SK-N-SH treated with all-trans-retinoic acid at 6 μM for 48 hours (cell line): ENCODE measurements at places on chromosomes 2 and 18.

DNA sequence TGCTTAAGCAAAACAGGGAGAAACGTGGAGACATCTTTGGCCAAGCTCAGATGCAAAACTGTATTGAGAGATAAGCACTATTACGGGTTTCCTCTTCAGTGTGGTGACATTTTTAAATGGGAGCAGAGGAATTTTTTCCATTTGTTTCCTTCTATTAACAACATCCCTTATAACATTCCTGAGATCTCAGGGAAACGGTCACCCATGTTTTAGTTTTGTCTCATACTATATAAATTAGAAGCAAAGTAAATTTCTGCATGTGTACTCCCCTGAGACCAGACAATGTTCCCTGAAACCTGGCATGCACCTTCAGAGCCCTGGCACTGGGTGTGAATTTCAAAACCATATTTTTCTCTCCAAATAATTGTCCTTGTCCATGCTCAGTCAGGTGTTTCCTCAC lies 57.6 kb upstream of the RNF152 start:
- no peak for ATAC-seq

DNA sequence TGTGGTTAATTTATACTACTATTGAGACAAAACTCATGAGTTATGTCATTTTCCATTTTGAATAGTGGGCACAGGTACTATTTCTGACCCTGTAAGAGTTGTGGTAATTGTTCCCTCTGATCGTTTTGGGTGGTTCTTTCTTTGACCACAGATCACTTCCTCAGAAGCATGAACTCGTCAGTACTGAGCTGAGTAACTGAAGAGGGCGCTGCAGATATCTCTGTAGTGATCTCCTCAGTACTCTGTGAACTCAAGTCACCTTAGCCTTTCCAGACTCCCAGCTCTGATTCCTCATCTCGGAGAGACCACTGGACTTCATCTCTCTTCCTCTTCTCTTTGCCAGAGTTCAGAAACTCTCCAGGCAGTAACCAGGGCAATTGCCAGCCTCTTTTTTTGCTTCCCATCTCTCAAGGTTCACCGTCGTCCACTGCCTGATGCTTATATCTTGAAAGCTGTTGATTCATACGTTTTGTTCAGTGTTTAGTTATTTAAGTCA lies 9.4 kb upstream of the IL1RL1 start:
- ATAC-seq: peak; percentile 56; the same call in 1 of the 3 replicates

- ATAC-seq: peak; percentile 53
Observed at GRCh38 chr2:152678808-152679207, 38.5 kb downstream of the PRPF40A start.

GRCh38 chr2:213161759-213162515 lies 10.5 kb upstream of the IKZF2 start:
- peak; percentile 72 for ATAC-seq

GRCh38 chr2:112644933-112645309 lies 818 bp upstream of the SLC20A1 start:
- ATAC-seq: peak; percentile 4; the same call in 2 of the 3 replicates

- no peak for ATAC-seq
Observed at GRCh38 chr2:175476948-175477347, 295.4 kb upstream of the ATP5MC3 start.

- ATAC-seq: no peak
Observed at GRCh38 chr2:177921726-177922125, 150.9 kb downstream of the PDE11A start.

DNA sequence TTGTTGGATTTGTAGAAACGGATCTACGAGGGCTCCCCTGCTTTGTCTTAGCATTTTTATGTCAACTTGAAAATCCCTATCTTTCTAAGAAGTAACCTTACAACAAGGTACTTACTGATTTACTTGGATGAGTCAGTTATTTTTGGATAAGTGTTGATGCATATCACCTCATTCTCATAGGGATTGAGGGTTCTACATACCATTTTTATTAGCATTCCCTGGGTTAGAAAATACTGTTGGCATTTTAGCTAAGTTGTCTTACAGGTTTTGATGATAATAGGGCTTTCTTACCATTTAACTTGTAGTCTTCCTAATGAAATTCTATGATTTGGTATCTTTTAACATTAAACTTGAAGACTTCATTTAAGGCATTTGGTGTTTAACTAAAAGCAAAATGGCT lies 125.2 kb downstream of the UBE2E3 start:
- no peak for ATAC-seq

DNA sequence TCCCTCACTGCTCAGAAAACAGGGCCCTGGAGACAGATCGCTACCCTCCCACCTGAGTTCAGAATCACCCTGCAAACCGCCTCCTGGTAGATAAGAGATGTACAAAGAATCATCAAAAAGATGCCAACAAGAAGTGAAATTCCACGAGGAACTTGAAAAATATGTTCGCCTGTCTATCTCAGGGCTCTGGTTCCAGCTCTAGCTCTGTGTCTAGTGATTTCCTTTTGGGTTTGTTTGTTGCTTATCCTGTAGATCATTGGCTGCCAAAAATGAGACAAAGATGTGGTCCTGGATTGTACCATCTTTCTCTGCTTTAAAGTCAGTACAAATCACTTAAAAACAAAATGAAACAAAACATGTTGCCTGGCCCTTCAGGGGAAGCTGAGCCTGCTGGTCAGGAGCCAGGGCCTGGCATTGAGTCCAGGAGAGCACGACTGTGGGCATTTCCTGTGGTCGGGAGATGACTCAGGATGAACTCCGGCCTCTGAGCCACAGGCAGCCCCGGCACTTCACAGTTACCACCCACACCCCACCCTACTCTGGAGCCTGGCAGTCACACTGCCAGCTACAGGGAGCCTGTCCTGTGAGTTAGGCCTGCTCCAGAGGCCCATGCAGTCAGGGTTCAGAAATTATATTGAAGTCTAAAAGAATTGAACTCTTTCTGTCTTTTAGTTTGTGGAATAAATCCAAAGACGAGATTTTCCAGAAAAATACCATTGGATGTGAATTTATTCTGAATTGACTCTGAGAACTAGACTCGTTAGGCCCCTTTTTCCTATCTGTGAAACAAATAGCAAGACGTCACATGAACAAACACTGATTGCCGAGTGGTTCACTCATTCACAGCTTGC lies 8.0 kb upstream of the ITGB6 start:
- ATAC-seq: peak; percentile 85

DNA sequence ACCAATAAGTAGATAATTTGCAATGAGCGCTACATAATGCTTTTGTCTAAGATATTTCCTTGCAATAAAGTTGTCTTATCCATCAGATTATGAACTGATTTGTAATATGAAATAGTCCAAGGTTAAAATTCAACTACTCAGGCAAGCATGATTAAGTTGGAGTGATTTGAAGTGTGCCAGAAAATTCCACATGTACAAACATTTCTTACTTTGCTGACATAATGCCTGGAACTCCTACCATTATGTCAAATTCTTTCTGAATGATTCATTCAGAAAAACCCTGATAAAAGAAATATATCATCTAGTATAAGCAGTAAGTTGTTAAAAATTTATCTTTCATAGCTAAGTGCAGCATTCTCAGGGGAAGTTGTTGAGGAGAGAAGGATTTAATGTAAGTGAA lies 87.3 kb downstream of the CBLN2 start:
- peak; percentile 51 for ATAC-seq

DNA sequence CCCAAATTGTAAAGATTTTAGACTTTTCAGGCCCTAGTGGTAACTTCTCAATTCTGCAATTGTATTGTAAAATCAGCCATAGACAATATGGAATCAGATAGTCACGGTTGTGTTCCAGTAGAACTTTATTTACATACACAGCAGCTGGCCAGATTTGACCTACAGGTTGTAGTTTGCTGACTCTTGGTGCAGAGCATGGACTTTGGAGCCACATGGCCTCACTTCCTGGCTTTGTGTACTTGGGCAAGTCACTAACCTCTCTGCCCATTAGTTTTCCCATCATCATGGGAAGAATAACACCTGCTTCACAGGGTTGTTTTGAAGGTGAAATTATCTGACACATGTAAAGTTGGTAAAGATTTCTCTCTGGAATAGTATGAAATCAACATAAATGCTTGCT lies 147.6 kb downstream of the TMEM200C start:
- no peak for ATAC-seq

GRCh38 chr18:44510390-44510789 lies 170.3 kb upstream of the SETBP1 start:
- no peak for ATAC-seq

GRCh38 chr2:118918017-118918416 lies 24.0 kb upstream of the MARCO start:
- no peak for ATAC-seq

DNA sequence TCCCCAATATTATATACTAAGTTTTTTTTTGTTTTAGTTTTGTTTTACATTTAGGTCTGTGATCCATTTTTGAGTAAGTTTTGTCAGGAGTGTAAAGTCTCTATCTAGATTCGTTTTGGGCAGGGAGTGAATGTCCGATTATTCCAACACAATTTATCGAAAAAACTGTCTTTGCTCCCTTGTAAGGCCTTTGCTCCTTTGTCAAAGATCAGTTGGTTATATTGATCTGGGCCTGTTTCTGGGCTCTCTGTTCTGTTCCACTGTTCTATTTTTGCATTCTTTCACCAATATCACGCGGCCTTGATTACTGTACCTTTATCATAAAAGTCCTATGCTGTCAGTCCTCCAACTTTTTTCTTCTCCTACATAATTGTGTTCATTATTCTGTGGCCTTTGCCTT lies 276.5 kb upstream of the ZC3H15 start:
- ATAC-seq: no peak

GRCh38 chr2:176056406-176056805 lies 27.4 kb downstream of the EVX2 start:
- no peak for ATAC-seq

- ATAC-seq: no peak
Observed at GRCh38 chr2:10980886-10981425, 69.2 kb downstream of the KCNF1 start.

DNA sequence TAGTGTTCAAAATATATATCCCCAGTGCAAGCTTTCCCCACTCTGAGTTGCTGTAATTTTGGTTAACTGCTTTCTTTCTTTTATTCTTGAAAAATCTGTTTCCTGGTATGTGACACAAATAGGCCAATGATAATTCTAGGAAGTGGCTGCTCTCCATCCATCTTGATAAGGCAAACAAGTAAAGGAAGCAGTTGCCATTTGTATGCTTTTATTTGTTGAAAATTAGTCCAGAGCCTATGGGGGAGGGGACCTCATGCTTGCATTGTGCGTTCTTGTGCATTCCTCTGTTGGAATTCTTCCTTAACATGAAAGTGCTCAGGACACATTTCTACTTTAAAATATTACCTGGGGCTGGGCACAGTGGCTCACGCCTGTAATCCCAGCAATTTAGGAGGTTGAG lies 111.2 kb upstream of the FSHR start:
- ATAC-seq: no peak

GRCh38 chr2:62410015-62410453 lies 96.0 kb downstream of the TMEM17 start:
- ATAC-seq: peak; percentile 29; the same call in 1 of the 3 replicates

GRCh38 chr2:238598802-238599530 lies 172.2 kb downstream of the ASB1 start:
- no peak for ATAC-seq

DNA sequence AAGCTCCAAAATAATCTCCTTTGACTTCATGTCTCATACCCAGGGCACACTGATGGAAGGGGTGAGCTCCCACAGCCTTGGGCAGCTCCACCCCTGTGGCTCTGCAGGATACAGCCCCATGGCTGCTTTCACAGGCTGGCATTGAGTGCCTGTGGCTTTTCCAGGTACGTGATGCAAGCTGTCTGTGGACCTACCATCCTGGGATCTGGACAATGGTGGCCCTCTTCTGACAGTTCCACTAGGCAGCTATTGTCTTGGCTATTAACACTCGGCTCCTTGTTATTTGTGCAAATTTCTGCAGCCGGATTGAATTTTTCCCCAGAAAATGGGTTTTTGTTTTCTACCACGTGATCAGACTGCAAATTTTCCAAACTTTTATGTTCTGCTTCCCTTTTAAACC lies 634.2 kb downstream of the TSN start:
- no peak for ATAC-seq

DNA sequence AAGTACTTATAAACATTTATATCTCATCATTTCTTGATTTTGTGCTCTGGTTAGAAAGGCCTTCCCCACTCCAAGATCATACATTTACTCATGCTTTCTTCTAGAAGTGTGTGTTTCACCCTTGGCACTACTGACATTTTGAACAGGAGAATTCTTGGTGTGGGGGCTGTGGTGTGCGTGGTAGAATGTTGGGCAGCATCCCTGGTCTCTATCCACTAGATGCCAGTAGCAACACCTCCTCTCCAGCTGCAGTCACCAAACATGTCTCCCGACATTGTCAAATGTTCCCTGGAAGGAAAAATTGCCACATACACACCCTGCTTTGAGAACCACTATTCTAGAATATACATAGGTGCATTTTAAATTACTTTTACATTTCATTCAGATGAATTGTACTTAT lies 8.7 kb upstream of the TGIF1 start:
- peak; percentile 82 for ATAC-seq

GRCh38 chr18:57539702-57540101 lies 46.8 kb downstream of the FECH start:
- no peak for ATAC-seq

GRCh38 chr18:45083226-45083855 lies 402.7 kb downstream of the SETBP1 start:
- ATAC-seq: no peak

DNA sequence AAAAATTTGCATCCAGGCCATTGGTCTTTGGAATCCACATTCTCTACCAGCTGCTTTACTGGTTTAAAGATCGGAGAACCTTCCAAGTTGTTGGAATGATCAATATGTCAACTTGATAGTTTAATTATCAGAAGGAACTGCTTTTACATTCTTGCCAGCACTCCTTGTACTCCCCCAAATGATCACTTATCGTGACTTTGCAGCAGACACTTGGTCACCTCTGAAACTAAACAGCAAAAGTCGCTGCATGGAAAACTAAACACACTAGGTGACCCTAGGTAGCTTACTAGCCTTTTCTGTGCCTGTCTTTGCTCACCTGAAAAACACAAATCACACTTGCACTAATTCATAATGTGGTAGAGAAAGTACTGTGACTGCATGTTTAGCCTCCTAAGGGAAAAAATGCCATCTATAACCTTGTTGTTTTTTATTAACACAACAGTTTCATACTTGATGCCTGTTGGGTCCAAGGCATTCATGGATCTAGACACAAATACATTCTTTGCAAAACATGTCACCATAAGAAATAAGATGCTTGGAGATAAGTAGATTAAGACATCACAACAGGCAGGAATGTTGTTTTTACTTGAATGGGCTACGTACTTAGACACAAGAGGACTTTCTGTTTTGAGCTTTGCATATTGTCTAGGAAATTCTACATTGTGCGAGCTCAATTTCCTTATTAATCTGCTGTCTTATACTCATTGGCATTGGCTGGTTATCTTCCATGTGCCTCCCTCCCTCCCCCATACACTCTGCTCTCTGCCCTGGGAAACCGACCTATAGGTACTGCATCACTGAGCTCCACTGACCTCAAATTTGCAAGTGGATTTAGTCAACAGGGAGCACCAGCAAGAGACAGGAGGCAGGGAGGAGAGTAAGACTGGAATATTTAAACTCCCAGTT lies 219.1 kb upstream of the STK17B start:
- ATAC-seq: peak; percentile 89

DNA sequence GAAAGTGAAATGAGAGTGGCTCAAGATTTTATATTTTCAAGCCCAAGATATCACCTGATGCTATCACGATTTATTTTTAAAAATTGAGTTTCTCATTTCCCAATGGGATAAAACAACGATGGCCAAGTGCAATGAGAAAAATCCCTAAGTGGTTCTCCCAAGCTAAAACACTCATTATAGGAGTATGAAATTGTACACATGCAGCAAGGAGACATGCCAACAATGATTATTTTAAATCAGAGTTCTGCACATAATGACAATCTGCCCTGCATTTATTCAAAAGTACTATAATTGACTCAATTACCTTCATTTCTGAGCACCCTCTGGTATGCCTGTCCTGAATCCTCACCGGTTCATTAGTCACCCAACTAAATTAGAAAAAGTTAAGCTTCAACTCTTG lies 12.7 kb downstream of the CYTIP start:
- ATAC-seq: no peak
